Head of caudate nucleus (tissue), 42 donors: ENCODE measurements at places on chromosomes 12 and 14.

DNA sequence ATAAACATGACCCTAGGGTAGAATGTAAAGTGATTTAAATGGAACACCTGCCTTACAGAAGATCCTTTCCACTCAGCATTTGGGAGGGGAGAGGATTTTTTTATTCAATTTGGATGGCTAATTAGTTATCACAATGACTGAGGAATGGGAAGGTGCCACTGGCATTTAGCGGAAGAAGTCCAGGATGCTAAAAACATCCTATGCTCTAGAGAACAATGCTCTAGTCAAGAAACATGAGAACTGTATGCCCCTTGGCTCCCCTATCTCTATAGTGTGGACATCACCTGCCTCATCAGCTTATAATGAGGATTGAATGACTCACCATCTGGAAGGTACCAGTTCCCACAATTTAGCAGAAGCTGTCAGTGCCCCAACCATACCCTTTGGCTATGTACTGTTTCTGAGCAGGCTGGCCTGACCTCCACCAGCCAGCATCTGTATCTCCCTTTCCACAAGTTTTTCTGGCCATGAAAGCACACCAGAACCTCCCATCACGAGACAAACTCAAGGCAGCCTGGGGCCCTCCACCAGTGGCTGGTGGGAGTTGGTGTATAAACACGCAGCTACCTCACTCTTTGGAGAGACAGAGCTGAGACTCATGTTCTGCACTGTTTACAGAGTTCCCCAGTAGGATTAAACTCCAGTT lies 109.7 kb upstream of the VASH1 start:
- no peak for DNase-seq

- no peak for DNase-seq
Observed at GRCh38 chr12:49345825-49346658, 646 bp upstream of the DNAJC22 start.

DNA sequence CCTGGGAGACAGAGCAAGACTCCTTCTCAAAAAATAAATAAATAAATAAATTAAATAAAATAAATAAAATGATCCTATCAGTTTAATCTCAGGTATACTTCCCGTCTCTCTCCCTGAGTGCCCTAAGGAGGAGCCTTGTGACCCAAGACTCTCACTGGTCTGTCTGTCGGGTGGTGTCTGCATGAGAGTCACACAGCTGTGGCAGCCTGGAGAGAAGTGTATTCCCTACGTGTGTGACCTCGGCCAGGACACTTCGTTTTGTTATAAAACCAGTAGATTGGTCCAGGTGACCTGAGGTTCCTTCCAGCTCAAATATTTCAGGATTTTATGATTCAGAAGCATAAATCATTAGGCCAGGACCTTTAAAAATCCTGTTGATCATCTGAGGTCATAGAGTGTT lies 4.8 kb downstream of the SYNE3 start:
- no peak for DNase-seq

DNA sequence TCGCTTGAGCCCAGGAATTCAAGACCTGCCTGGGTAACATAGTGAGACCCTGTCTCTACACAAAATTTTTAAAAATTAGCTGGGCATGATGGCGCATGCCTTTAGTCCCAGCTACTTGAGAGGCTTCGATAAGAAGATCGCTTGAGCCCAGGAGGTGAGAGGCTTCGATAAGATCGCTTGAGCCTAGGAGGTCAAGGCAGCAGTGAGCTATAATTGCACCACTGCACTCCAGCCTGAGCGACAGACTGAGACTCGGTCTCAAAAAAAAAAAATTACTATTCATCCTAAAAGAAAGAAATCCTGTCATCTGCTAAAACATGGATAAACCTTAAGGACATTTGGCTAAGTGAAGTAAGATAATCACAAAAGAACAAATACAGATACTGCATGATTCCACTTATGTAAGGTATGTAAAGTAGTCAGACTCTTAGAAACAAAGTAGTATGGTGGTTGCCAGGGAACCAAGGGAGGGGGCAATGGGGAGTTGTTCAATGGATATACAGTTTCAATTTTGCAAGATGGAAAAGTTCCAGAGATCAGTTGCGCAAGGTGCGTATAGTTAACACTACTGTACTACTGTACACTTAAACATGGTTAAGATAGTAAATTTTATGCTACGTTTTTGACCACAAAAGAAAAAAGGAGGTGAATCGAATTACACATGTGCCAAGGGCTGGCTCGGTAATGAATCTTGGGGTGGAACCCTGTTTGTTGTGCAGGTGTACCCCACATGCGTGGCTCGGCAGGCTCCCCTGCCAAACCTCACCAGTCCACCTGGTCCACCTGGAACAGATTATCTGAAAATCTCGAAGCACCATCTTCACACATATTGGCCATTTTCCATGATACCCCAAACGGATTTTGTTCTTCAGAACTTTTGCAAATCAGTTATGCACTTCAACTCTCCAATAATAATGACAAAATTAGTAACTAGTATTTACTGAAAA lies 18.3 kb upstream of the ATP2A2 start:
- DNase-seq = no peak

DNA sequence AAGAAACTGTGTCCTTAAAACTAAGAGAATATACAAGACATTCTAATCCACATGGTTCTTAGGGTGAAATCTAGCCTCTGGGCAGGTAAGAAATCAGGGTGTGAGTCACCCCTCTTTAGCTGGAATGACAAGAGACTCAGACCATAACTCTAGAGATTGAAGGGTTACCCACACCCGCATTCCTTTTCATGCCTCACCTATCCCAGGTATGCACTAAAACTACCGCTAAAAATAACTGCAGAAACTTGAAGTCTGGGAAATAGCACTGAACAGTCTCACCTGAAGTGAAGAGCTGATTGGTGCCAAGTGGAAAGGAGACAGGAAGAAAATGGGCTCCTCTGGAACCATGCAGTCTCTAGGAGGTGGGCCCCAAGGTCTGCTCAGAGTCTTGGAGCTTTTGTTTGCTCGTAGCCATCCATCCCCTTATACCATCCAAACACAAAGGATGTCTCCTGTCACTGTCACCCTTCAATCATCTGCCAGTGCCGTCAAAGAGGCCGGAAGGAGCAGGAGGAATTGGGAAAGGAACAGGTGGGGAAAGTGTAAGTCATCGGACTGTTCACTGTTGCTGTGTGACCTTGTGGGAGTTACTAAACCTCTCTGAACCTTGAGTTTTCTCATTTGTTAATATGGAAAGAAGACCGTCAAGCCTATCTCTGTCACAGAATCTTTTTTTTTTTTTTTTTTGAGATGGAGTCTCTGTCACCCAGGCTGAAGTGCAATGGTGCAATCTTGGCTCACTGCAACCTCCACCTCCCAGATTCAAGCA lies 22.4 kb downstream of the DDX47 start:
- DNase-seq = no peak

DNA sequence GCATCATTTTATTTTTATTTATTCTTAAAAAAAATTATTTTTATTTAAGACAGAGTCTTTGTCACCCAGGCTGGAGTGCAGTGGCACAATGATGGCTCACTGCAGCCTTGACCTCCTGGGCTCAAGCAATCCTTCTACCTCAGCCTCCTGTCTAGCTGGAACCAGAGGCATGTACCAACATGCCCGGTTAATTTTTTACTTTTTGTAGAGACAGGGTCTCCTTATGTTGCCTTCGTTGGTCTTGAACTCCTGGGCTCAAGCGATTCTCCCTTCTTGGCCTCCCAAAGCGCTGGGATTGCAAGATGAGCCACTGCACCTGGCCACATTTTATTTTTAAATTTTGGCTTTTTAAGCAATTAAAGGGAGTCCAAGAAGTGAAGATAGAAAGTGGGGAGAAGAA lies 21.4 kb downstream of the TTC6 start:
- no peak for DNase-seq

DNA sequence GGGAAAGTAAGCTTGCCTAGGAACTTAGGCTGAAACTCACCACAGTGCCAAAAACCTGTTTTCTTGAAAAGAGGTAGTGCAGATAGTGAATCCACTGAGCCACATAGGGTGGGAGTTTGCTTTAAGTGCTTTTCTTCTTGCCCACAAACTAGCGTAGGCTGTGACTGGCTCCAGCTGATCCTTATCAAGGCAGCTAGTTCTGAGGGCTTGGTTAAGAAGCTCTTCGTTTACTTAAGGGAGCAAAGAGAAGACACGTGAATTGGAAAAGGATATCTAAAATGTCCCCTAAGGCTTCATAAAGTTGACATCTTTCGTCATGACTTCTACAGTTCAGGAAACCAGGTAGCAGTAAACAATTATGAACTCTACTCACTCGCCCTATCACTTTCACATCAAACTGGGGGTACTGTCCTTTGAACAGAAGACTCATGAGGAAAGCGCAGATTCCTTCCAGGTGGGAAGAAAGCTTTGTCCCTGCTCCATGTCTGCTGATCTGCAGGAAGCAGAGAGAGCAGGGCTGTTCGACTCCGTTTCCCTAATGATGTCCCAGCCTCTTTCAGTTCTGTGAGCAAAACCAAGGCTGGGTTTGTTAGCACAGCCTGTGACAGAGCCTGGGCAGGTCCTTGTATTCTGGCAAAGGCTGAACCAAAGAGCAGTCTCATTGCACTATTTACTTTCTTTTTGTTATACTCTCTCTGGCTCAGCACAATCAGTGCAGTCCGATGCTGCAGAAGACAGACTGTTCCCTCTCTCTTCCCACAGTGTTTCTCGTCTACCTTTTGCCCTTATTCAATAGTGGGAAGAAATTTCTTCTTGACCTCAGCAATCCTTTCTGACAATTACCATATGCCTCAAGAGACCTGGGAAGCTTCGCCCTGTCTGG lies 93.5 kb upstream of the ETV6 start:
- DNase-seq = no peak

- DNase-seq = no peak
Observed at GRCh38 chr12:76074701-76075336, 9.7 kb downstream of the NAP1L1 start.

DNA sequence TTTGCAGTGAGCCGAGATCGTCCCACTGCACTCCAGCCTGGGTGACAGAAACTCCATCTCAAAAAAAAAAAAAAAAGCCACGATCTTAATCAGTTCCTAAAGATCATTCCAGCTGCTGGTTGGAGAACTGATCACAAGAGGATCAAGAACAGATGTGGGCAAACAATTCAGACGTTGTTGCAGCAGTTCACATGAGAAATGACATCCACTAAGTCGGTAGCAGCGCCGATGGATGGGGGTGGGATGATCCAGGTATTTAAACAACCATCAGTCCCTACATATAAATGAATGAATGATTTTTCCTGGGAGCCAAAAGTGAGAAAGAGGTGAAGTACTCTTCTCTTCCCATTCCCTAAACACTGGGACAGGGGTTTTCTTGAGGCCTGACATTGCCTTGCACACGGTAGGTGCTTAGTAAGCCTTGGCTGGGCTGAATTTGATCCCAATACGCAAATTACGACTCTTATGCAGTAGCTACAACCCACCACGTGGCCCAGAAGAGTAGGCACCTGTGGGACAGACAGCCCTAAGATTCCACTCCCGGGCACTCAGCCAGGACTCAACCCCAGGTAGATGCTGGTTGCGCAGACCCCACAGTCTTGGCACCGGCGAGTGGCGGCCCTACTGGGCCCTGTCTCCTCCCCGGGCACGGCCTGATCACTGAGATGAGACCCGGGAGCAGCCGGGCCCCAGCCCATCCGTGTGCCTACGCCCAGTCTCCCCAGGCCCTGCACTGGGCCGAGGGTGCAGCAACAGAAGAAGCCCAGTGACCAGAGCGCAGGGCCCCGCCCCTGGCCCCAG lies 565 bp downstream of the SPRYD3 start:
- DNase-seq = no peak

- no peak for DNase-seq
Observed at GRCh38 chr14:37824939-37825712, 229.7 kb downstream of the TTC6 start.
